ENCODE measurements at places on chromosomes 5 and 9.

DNA sequence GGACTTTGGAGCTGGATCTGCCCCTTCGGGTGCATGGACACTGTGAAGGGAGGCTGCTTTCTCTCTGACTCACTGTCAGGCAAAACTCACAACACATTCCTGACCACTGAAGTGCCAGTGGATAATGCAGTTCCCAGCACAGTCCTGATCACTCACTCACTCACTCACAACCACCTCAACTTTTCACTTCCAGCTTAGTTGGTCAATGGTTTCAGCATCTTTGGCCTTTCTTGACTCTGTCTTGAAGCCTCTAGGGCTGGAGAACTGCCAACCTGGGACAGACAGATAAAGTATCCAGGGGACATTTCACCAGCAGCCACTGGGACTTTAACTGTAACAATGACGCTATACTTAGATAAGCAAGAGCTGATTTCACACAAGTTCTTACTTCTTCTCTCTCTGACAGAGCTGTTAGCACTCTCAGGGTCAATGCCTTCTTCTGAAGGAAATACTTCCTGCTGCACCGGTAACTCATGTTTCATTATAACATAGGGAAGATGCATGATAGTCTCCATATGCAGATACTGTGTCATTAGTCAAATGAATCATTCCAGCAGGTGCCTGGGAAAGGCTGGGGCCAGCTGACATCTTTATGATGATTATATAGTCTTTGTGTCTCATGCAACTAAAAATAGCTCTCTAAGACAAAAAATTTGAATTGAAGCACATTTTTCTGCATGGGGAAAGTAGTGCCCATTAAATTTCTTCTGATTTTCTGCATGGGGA is 499.0 kb downstream of the SEMA5A start:
- peak; percentile 93 for DNase-seq

- DNase-seq = peak; percentile 41
Measured at GRCh38 chr9:79263628-79264027, 308.1 kb upstream of the TLE4 start.

DNA sequence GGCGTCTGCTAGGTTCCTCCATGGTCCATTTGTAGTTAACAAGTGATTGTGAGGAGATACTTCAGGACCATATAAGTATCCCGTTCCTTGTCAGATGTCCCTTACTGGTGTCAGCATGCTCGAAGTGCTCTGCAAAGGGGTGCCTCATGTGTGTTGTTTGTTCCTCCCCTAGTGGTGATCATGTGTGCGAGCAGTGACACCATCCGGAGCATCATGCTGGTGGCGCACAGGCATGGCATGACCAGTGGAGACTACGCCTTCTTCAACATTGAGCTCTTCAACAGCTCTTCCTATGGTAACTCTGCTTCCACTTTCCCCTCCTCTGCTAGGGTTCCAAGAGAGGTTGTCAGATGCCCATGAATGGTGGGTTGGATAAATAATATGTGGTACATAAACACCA is 13.4 kb downstream of the NPR3 start:
- no peak for DNase-seq

DNA sequence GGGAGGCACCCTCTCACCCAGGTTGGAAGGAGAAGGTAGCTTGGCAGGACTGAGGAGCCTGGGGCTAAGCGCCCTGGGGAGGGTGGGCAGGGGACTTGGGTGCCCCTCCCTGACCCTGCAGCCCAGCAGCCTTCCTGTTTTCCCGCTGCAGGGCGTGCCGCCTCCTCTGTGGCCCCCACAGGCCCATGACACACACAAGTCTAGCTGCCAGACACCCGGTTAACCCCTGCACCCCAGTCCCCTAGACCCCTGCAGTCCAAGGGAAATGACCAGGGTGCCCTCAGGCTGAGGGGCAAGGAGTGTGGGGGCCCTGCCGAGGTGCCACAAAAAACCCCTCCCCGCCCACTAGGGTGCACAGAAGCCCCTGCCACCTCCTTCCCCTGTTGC is 33.0 kb downstream of the GOLGA2 start:
- DNase-seq = no peak

DNA sequence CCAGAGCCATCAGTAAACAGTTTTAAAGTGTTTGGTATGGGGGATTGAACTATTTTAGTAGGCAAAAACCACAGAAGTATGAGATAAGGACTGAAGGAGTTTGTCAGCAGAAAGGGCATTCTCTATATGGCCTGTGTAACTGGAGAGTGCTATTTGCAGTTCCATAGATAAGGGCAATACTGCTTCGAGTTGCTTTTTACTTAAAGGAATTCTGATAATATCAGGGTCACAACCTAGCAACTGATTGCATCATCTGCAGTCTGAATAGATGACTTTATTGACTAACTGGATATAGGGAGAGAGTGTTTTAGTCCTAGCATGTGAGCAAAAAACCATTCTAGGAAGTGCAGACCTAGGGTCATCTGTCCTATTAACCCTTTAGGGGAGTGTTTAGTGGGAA is 645.2 kb upstream of the PTPRD start:
- DNase-seq = no peak

DNA sequence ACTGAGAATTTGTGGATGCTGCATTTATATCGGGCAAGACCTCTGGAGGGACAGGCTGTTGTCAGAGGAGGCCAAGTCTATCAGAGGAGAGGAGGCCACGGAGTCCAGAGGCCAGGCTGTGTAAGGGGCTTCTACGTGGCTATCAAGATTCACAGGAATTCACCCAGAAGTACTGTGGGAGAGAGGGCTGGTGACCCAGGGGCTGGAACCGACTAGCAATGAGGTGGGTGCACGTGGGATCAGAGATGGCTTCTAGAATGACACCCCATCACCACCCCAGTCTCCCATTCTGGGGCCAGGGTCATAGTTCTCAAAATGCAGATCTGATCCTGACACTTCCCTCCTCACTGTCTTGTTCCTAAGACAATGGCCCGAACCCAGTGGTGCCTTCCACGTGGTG is 61.2 kb upstream of the PHYKPL start:
- no peak for DNase-seq

DNA sequence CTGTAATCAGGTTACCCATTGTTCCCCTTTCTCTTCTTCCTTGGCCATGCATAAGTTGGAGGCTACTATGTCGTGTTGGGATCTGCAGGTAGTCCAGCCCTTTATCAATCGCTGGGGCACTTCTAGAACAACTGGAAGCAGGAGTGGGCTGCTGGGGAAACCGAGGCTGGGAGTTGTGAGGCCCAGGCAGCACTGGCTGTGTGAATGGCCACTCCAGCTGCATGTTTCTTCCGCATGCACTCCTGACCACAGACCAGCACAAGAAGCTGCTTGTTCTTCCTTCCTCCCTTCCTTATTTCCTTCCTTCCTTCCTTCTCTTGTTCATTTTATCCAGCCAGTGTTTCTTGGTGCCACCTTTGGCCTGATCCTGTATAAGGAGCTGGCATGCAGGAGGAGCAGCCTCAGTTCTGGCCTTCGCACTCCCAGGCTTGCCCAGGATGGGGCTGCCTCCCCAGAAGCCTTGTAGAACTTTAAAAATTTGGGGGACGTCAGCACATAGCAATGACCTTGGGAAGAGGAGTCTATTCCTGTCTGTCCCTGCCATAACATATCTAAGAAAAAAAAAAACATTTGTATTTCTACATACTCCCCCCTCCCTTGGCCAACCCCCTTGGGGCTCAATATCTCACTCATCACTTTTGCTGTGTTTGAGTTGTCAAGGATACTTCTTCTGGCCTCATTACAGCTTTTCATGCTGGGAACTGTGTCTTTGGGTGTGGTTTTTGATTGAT is 20.8 kb upstream of the CXCL14 start:
- DNase-seq = no peak

DNA sequence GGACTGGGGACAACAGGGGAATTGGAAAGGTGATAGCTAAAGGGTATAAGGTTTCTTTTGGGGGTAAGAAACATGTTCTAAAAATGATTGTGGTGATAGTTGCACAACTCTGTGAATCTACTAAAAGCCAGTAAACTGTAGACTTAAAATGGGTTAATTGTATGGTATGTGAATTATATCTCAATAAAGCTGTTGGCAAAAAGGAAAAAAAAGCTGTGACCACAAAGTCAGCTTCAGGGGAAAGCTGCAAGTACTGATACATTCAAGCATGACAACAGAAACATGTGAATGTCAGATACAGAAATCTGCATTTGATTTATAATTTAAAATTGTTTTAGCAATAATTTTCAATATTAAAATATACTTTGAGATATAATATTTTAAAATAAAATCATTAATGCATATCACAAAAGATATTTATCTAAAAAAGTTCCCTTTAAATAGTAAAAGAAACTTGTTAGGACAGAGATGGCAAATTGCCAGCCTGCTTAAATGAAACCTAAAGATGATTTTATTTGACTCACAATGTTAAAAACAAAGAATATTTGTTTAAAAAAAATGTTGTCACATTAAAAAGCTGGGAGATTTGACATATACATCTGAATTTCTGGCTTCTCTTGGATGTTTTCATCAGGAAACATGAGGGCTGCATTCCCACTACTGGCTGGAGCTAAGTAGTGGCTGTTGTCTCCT is 66.0 kb downstream of the TBCA start:
- no peak for DNase-seq

- no peak for DNase-seq
Measured at GRCh38 chr9:106023455-106023854, 329.1 kb downstream of the TMEM38B start.

DNA sequence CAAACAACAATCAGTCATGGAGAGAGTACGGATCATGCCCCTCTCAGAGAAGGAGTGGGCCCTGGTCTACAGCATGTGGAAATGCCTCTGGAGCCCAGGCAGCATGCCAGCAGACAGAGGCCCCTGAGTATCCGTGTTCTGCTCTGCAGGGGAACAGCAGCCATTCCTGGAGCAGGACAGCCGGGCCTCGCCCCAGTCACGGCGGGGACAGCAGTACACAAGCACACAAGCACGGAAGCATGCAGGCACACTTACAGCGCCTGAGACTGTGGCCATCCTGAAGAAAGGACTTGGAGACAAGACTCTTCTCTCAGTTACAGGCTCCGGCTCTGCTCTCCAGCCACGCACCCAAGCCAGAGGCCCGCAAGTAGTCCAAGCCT is 102.6 kb upstream of the ALDH1B1 start:
- no peak for DNase-seq

DNA sequence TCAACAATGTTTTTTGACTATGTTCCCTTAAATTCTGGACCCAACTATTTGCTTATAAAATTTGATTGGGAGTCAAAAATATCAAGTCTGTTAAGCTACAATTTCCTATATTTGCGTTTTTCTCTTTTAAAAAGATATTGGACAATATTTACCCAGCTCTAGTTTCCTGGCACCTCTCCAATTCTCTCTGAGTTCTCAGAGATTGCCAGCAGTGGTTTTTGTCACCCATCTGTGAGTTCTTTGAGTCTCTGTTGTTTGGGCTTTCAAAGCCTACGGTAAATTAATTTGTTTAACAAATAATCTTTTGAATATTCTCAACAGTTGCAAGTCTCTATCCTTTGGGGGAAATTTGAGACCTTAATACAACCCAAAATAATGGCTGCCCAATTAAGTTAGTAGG is 174.2 kb upstream of the PUM3 start:
- no peak for DNase-seq

GRCh38 chr9:94952565-94953373 is 226.3 kb downstream of the AOPEP start:
- DNase-seq = no peak

DNA sequence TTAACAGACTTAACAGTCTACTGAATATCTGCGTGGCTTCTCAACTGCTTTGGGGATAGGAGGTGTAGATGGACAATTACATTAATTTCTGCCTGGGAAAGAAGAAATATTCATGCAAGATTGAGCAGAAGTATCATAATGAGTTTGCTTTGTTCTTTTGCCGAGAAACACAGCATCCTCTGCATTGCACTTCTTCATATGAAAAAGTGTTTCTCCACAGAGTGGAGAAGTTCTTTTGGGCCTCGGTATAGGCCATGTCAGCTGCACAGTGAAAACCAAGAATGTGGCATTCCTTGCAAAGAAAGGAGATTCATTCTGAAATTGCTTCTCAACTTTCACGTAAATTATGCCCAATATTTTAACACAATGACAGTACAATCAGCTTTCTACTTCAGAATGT is 17.6 kb upstream of the SNX2 start:
- DNase-seq = no peak

- no peak for DNase-seq
Measured at GRCh38 chr9:19660019-19660418, 128.8 kb downstream of the SLC24A2 start.

GRCh38 chr9:103242025-103242424 is 246.9 kb downstream of the CYLC2 start:
- DNase-seq = no peak

DNA sequence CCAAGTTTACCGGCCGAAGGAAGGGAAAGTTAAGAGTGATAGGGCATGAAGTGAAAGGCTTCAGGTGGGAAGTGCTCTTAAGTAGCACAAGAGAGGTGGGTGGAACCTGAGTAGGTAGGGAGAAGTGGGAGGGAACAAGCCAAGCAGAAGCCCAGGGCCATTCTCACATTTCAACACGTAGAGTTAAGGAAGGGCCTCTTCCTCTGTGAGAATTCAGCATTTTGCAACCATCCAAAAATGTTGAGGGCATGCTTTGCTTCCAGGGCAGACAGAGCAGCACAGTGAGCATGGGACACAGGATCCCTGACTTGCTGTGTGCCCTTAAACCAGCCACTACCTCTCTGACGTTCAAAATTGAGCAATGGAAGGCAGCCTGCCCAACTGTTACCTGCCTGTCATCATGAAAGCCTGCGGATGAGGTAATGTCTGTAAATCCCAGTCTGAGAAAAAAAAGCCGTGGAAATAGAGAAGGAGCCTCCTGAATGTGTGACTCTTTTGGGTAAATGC is 3.3 kb downstream of the CYFIP2 start:
- no peak for DNase-seq

- peak; percentile 45 for DNase-seq
Measured at GRCh38 chr5:121976979-121977378, 15.2 kb downstream of the SRFBP1 start.

GRCh38 chr9:134390537-134390936 is 64.3 kb downstream of the RXRA start:
- no peak for DNase-seq

DNA sequence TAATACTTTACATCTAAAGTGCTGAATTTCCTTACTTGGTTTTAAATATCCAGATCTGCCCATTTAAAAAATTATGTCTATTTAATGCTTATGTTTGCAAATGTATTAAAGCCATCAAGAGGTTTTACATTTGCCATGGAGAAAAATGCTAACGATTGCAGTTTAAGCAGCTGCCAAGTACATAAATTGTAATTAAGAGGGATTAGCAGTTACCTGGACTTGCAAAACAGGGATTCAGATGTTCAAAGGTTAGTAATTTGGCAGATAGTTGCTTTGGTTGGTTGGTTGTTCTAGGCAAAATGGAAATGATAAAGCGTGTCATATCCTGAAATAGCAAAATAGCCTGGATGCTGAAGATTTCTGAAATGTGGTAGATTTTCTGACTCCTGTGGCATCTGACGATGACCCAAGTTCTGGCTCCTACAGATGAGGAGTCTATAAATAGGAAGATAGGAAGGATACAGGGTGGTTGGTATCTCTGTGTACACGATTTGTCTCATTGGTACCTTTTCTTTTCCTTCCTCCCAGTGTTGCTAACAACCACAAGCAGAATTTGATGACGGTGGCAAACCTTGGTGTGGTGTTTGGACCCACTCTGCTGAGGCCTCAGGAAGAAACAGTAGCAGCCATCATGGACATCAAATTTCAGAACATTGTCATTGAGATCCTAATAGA is 282.9 kb downstream of the NR3C1 start:
- DNase-seq = no peak

GRCh38 chr5:62001640-62002039 is 304.4 kb upstream of the KIF2A start:
- no peak for DNase-seq
